Epithelial cell of umbilical artery (primary cell): ENCODE measurements at places on chromosomes 6 and 20. TPM values are rescaled to one million over a fixed set of nuclear protein-coding genes. Genes with fewer than 3 reads are reported as not detected.

Gene DNAH8
- total RNA-seq, result 0.65 and 0.76 TPM in 2 replicates

Gene GLP1R
- not detected in 2 replicates for total RNA-seq

Gene ZFP57
- total RNA-seq, result not detected in 2 replicates

Gene RPS18
- total RNA-seq, result 2,997 and 4,260 TPM in 2 replicates

Gene IMPG1
- under 0.01 TPM in 1 of 2 replicates, not detected in the other for total RNA-seq

Gene COL9A3
- 0.30 and 0.97 TPM in 2 replicates for total RNA-seq
